ENCODE measurements at places on chromosomes 11 and 22. TPM values are rescaled to one million over a fixed set of nuclear protein-coding genes. Genes with fewer than 3 reads are reported as not detected.

The IRAG1 gene
- total RNA-seq: 11.2 TPM

The PLA2G3 gene
- total RNA-seq: not detected

The TMEM123 gene
- 109 TPM for total RNA-seq

The TMEM121B gene
- 0.93 TPM for total RNA-seq

The TREH gene
- total RNA-seq: 2.0 TPM

The SLC22A12 gene
- total RNA-seq: 4.6 TPM

The PHF21B gene
- total RNA-seq: 4.6 TPM

The C11orf97 gene
- total RNA-seq: 0.53 TPM

The MCAM gene
- 117 TPM for total RNA-seq

The CBLIF gene
- total RNA-seq: 0.53 TPM
